AG10803 (cell line): ENCODE measurements at places on chromosomes 7 and 10.

DNA sequence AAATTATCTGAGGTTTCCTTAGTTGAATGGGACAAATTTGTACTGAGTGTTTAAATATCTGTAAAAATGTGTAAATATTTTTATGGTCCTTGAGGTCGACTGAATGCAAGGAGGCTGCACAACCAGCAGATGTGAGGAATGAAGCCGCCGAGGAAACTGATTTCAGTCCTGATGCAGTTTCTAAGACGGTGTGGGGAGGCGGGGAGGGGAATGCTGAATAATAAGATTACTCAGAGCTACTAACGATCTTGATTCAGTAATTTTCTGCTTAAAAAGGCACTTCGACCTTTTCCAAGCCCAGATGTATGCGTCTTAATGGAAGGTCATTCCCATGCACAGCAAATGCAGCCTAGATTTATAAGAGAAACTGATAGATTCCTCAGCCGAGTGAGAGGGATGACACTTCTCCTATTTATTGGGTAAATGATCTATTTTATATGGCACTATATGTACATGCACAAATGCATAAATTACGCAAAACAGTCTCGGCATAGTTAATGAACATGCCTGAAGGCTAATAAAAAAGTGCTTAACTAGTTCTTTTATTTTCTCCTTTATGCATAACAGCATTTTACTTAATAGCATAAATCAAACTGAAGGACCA, 167.6 kb upstream of the PITRM1 start:
- DNase-seq: no peak

DNA sequence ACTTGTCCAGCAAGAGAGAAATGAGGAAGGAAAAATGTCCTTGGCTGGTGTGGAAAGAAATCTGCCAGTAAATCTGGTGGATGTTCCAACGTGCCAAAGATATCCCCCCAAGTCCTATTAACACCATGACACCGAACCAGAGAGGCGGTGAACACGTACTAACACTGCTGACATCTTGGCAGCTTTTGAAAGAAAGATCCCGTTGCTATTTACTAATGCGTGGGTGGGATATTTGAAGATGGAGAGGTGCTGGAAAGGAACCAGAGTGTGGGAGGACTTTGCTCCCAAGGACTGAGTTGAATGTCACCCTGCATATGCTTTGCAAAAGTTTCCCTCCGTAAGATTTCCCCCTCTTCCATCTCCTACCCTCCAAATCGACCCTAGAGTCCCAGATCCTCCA, 7.9 kb downstream of the CCDC3 start:
- DNase-seq: no peak

- DNase-seq: no peak
These were observed 115.9 kb downstream of the TCERG1L start for GRCh38 chr10:131195558-131196159.

DNA sequence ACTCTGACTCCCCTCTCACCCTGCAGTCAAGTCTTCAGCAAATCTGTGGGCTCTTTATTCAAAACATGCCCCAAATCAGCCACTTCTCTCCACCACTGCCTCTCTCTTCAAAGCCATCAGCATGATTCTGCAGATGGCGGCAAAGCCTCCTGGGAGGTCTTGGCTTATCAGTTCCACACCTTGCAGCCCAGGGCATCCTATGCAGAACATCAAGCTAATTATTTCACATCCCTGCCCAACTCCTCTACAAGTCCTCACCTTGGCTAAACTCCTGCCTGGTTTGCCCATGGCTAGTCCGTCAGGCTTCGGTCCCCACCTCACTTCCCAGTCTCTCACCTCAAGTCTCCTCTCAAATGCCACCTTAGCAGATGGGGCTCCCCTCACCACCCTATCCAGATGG, 70.2 kb downstream of the PIP4K2A start:
- DNase-seq: no peak

GRCh38 chr7:82629583-82629982, 186.0 kb upstream of the CACNA2D1 start:
- DNase-seq: no peak

DNA sequence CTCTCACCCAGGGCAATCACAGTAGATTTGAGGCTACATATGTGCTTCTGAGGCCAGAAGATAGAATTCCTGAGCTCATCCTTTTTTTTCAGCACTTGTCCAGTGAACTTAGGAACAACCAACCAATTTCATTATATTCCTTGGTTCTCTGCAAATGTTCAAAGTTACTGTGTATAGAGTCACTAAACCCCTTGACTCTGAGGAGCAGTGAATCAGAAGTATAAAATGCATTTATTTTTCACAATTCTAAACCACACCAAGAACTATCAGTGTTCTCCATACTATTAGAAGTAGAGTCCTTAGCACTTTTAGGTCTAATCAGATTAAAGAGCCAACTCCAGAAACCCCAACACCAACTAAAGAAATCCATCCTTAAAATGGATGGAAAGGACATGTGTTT, 19.6 kb upstream of the PAPSS2 start:
- peak; percentile 14 for DNase-seq

- no peak for DNase-seq
These were observed 19.2 kb upstream of the TNRC18 start for GRCh38 chr7:5442757-5443305.

GRCh38 chr7:127745445-127745844, 93.5 kb downstream of the SND1 start:
- no peak for DNase-seq

GRCh38 chr7:150937848-150938561, 40.1 kb downstream of the KCNH2 start:
- DNase-seq: peak; percentile 17

DNA sequence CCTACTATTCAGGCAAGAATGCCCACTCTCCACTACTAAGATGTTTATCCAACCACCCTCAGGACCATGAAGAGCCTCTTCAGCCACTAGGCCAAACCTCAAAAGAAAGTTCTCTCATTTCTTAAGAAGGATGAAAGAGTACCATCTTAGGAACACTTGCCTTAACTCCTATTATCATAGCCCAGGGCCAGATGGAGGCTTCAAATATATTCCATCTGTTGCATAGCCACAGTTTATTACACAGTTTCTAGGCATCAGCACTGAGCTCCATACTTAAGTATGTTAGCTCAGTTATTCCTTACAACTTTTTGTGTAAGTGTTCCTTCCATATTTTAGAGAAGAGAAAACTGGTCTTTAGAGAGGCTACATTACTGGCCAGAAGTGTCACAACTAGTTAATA, 37.4 kb upstream of the YAE1 start:
- DNase-seq: no peak

- no peak for DNase-seq
These were observed 43.3 kb upstream of the MEOX2 start for GRCh38 chr7:15729746-15730145.

GRCh38 chr7:42155584-42156290, 81.3 kb downstream of the GLI3 start:
- no peak for DNase-seq

DNA sequence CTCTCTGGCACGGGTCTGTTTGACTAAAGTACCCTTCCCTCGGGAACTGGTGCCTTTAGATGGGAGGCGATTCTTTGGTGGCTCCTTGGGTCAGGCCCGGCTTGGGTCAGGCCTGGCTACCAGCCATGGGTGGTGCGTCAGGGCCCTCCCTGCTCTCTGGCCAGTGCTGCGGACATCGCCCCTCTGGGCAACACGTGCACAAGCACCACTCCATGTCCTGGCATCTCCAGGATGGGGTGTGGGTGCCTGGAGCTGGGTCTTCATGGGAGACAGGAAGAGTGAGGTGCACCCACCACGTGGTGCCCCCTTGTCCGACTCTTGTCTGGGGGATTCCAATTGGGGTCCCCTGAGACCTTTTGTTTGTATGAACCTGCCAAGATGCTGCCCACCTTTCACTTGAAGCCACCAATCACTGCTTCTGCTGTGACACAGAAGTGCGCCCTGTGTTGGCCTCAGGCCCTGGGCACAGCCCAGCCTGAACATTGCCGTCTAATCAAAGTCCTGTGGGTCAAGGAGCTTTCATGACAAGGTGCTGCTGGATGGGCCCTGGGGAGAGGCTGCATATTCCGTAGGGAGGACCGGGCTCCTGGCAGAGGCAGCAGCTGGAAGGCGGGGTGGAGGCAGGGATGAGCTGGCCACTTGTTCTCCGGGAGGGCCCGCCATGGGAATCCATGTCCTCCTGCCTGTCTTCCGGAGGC, 11.1 kb upstream of the PWWP2B start:
- no peak for DNase-seq

DNA sequence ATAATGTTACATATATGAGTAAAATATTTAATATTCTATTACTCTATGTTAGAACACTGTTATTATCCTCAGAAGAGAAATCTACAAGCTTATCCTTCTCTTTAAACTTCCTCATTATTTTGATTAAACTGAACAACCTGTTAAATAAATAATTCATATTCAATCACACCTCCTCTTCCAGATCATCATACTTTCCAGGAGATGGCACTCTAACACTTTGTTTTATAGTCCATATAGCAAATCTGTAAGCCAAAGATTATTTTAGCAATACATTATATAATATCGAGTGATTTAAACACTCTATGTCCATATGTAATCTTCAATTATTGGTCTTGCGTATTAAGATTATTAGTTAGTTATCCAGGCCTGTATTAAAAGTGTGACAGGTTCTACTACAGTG, 694.1 kb downstream of the ANKRD7 start:
- DNase-seq: no peak

GRCh38 chr10:48582970-48583369, 21.9 kb downstream of the ARHGAP22 start:
- no peak for DNase-seq

DNA sequence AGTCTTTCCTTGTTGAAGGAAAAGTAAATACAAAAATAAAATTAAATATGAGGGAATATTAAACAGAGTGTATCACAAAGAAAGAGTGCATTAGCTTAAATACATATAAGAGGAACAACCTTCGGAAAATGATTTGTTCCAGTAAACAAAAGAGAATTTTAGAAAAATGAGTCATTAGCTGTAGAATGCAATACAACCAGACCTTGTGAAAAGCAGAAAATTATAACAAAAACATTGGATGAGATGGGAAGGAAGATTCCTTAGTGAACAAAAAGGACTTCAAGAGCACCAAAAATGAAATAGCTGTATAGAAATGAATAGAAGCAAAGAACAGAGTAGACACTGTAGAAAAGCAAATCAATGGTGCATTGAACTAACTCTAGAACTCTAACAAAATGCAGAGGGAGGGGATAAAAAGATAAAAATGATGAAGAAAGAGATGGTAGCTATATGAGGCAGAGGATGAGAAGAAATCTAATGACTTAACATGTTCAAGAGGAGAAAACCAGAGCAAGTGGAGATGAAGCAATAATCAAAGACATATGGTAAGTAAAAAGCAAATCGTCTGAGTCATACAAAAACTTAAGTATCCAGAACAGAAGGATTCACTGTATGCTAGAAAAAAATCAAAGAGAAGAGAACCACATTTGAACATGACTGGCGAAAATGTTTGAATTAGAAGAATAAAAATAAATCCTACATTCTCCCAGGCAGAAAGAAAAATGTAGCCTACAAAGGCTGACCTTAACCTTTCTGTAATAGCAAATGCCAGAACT, 190.5 kb downstream of the TMEM26 start:
- DNase-seq: peak; percentile 85
